Stimulated activated CD8-positive, alpha-beta memory T cell treated with anti-CD3 and anti-CD28 coated beads, Interleukin-12 subunit alpha, Interleukin-12 subunit beta, amount 100 ng/mL, for 4 hours (primary cell): ENCODE measurements at places on chromosomes 5 and 9.

DNA sequence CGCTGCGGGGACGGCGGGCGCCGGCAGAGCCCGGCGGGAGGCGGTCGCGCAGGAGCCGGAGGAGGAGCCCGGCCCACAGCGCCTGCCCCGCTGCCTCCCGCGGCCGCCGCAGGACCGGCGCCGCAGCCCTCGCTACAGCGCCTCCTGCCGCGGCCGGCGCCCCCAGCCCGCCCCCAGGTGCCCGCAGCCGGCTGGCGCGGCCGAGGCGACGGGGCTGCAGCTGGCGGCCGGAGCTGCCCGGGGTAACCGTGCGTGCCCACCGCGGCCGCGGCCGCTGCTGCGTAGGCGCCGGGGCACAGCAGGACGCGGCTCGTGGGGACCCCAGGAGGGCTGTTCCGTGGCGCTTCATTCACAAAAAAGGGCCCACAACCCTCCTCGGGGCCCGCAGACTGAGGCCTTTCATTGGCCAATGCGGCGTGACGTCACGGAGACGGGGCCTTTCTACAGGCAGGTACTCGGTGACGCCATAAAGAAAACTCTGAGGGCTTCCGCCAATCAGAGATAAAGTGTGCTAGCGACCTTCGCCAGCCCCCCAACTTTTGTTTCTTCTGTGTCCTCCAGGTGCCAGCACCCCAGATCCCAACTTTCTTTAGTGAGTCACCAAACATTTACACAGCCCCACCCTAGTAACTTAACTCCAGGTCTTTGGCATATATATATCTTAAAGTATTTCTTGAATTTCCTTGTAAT, at the start of gene CDC14B:
Gene CDC14B (minus strand): TSS at position 353 of the 690 bp plus-strand sequence. CDS start 465 bp downstream, outside the sequence.
- DNase-seq, result peak; percentile 46

DNA sequence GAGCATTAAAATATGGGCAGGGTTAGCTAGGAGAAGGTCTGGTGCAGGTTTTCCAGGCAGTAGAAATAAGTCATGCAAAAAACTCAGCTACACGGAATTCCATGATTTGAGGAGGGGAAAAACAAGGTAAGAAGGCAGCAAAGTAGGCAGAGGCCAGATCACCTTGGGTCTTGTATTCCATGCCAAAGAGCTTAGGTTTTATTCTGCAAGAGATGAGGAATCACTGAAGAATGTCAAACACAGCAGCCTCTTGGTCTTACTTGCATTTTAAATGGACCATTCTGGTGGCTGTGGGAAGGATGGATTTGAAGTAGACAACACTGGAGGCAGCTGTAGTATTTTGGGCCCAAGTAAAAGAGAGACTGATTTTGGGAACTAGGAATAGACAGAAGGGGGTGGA, 8.6 kb downstream of the TRPM3 start:
- DNase-seq, result no peak

GRCh38 chr5:5822729-5823257, 400.3 kb downstream of the ICE1 start:
- DNase-seq, result no peak

DNA sequence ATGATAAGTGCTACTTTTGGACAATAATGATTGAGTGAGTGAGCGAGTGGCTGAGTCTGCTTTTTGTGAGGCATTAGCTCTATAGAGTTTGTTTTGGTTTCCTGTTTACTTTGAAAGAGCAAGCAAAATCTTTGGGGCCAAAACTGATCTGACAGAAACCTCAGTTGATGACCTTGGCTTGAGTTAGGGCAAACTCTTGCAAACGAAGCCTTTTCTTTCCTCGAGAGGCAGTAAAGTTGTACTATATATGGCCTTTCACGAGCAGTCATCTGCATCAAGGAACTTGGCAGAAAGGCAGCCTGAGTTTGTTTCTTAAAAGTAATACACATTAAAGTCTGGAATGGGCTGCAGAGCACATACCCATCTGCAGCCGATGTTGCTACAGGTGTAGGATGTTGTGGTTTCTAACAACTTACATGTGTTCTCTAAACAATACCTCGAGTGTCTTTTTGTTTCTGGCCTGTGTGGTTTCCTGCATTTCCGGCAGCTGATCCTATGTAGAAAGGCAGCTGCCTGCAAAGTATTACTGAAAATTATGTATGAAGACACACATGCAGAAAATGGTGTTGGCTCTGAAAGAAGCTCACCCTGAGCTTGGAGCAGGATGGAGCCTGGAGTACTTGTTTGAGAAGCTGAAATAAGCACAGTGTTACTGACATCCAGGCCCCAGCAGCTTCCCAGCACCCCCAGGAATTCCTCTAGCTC, 60.8 kb downstream of the FOXD1 start:
- no peak for DNase-seq

DNA sequence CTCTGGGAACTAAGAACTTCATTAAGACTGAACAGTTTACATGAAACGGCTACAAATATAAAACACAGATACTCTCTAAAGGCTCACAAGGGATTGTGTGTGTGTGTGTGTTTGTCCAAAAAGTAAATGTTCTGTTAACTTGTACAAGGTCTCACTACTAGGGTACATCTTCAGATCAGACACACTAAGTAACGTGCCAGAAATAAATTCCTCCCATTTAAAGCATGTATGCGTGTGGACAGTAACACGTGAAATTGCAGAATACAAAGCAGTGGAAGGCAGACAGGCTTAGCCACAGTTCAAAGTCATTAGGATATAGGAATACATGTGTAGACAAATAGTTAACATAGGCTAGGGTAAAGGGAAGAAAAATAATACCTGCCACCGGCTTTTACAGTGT, 1.8 kb downstream of the BNC2 start:
- no peak for DNase-seq

- DNase-seq, result no peak
Observed at GRCh38 chr9:96875461-96876142, 21.3 kb upstream of the ZNF782 start.

- no peak for DNase-seq
Observed at GRCh38 chr5:116068028-116068632, 16.7 kb upstream of the COMMD10 start.

- no peak for DNase-seq
Observed at GRCh38 chr9:21688108-21689102, 114.0 kb upstream of the MTAP start.
